ENCODE measurements at places on chromosomes 1 and 21. TPM values are rescaled to one million over a fixed set of nuclear protein-coding genes. Genes with fewer than 3 reads are reported as not detected.

SLC5A3 gene
- total RNA-seq, result 3.9 TPM

ATP8B2 gene
- 27.7 TPM for total RNA-seq

KCNJ15 gene
- 0.09 TPM for total RNA-seq

SLC6A17 gene
- total RNA-seq, result 6.0 TPM

GCSAML gene
- not detected for total RNA-seq

C4BPA gene
- total RNA-seq, result 0.60 TPM

PTPRU gene
- 6.8 TPM for total RNA-seq

FHAD1 gene
- 0.44 TPM for total RNA-seq

F3 gene
- total RNA-seq, result 2.7 TPM

AIM2 gene
- total RNA-seq, result not detected
